ENCODE measurements at places on chromosomes 4 and X. TPM values are rescaled to one million over a fixed set of nuclear protein-coding genes. Genes with fewer than 3 reads are reported as not detected.
A peak's percentile ranks its signal among the peaks of the same experiment; 100 is the strongest.

GRCh38 chrX:34147345-34147744, 15.2 kb upstream of the FAM47A start:
- DNase-seq: no peak

GRCh38 chrX:53095796-53096195, 1.9 kb downstream of the KANTR start:
- no peak for DNase-seq

DNA sequence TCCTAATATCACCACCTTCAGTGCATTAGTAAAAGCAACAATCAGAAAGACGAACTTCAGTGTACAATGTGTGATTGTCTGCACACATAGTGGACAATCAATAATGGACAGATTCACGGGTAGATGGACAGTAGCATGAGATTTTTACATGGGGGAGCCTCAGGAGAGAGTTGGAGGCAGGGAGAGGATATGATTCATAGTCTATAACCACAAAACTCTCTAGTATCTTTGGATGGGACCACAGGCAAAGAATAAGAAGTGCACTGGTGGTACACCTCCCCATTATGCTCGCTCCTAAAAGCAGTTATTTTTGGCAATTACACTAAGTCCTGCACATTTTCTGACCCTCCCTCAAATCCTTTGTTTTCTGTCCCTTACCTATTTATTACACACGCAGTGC, 624.4 kb upstream of the ACTRT1 start:
- DNase-seq: no peak

The DCAF12L1 gene
- 0.18 TPM for total RNA-seq

DNA sequence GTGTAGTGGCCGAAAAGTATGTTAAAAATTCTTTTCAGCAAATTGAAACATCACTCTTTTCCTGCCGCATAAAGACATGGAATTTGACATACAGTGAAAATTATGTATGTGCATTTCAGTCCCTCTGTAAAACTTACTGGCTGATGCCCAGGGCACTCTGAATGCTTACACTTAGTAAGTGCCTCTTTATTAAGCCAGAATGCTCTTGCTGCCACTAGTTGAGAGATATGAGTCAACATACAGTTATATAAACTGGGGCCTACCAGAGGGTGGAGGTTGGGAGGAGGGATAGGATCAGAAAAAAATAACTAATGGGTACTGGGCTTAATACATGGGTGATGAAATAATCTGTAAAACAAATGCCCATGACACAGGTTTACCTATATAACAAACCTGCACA, 38.1 kb upstream of the TRPC5 start:
- DNase-seq: no peak

DNA sequence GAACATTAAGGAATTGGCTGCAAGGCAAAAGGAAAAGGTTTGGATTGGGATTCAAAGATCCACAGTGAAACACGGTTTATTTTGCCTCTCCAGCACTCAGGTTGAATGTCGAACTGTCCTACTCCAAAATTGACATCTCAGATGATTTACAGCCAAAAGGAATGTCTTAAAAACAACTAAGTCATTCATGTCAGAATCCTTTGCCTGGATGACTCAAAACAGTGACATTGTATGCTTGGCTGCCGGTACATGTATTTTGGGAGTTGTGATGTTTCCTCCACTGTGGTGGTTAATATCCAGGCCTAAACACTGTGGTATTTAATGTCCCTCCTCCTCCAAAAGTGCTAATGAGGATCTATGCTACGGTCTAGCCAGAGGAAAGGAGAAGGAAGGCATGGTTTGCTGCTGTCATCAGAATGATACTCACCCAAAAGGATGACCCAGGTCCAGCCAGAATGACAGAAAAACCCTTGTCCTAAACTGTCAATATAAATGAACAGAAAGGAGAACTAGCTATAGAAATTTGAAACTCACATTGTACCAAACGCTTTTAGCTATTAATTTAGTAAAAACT, 20.9 kb downstream of the PGM2 start:
- no peak for DNase-seq

- DNase-seq: no peak
Observed at GRCh38 chr4:143356493-143356892, 19.8 kb downstream of the GAB1 start.

GRCh38 chrX:130716781-130717413, 186.1 kb downstream of the ENOX2 start:
- no peak for DNase-seq

The PPARGC1A gene
- total RNA-seq: 14.3 TPM

The CLNK gene
- total RNA-seq: not detected

- no peak for DNase-seq
Observed at GRCh38 chrX:73478961-73479360, 32.1 kb downstream of the CDX4 start.

The ZCCHC18 gene
- 18.1 TPM for total RNA-seq

DNA sequence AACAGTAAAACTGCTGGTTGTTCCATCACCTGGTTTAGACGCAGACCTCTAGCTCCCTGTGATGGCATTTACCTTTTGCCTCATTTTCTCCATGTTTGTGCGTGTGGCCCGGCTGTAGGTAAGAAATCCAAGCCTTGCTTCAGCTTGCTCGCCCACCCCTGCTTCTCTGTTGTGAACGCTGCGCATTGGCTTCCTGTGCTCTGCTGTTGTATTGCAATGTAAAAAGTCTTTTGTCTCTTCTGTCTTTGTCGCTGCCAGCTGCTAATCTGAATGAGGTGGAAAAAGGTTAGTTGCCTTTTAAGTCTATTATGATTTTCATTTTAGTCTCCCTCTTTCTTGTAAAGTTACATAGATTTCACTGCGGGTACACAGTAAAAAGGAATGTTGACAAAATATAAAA, 127.3 kb upstream of the PACRGL start:
- DNase-seq: no peak

DNA sequence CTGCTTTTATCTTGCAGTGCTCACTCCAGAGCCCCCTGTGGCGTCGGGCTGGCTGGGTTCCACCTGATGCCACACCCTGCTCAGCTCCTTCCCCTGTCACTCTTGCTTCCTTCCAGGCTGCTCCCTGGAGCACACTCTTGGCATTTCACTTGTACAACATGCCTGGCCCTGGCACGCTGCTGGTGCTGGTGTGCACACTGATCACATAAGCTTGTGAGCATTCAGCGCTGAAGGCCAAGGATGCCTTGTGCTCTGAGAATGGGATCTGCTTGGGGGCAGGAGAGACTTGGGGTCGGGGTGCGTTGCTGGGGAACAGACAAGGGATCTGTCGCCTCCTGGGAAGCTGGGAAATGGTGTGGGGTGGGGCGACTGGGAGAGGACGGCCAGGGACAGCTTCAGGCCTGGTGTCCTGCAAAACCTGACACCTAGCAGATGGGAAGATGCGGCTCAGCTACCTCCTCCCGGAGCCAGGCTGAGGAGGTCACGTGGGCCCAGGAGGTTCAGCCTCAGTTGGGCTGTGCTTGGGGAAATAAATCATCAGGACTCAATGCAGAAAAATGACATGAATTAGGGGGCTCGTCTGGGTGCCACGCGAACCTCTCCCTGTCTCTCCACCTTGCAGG, 108.5 kb downstream of the PHKA2 start:
- peak; percentile 57 for DNase-seq

- DNase-seq: no peak
Observed at GRCh38 chrX:15755091-15755490, 17.0 kb downstream of the CA5B start.

The IL21 gene
- total RNA-seq: not detected

DNA sequence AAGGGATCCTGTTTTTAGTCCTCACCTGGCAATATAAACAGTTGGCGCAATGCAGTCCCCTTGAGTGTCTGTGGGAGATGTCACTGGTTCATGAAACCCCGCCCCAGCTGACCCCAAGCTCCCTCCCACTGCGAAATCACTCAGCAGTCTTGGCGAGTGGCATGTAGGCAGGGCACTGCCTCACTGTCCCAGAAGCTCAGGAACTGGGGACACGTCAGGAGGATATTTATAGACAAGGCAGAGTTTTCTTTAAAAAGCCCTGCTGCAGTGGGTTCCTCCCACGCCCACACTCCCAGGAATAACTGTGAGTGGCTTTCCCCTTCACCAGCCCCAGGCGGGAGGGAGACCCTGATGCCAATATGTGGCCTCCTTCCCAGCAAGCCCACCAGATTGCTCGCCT, 44.3 kb upstream of the PPP2R2C start:
- DNase-seq: no peak

- DNase-seq: no peak
Observed at GRCh38 chr4:159027535-159027934, 75.3 kb upstream of the RAPGEF2 start.

The NPY2R gene
- 0.91 TPM for total RNA-seq

The EGFL6 gene
- 2.8 TPM for total RNA-seq

The NHSL2 gene
- 5.4 TPM for total RNA-seq

- DNase-seq: no peak
Observed at GRCh38 chr4:65521666-65522065, 148.6 kb downstream of the EPHA5 start.

GRCh38 chrX:94053575-94053974, 379.6 kb downstream of the FAM133A start:
- DNase-seq: no peak
